ENCODE measurements at places on chromosomes 1 and 21. TPM values are rescaled to one million over a fixed set of nuclear protein-coding genes. Genes with fewer than 3 reads are reported as not detected.
A peak's percentile ranks its signal among the peaks of the same experiment; 100 is the strongest.

GRCh38 chr1:85617633-85618100 is 37.1 kb downstream of the CCN1 start:
- DNase-seq = no peak

GRCh38 chr1:147647796-147648633 is 22.3 kb downstream of the ACP6 start:
- no peak for DNase-seq

GRCh38 chr1:42482635-42483153 is 19.6 kb downstream of the CCDC30 start:
- DNase-seq = no peak

DNA sequence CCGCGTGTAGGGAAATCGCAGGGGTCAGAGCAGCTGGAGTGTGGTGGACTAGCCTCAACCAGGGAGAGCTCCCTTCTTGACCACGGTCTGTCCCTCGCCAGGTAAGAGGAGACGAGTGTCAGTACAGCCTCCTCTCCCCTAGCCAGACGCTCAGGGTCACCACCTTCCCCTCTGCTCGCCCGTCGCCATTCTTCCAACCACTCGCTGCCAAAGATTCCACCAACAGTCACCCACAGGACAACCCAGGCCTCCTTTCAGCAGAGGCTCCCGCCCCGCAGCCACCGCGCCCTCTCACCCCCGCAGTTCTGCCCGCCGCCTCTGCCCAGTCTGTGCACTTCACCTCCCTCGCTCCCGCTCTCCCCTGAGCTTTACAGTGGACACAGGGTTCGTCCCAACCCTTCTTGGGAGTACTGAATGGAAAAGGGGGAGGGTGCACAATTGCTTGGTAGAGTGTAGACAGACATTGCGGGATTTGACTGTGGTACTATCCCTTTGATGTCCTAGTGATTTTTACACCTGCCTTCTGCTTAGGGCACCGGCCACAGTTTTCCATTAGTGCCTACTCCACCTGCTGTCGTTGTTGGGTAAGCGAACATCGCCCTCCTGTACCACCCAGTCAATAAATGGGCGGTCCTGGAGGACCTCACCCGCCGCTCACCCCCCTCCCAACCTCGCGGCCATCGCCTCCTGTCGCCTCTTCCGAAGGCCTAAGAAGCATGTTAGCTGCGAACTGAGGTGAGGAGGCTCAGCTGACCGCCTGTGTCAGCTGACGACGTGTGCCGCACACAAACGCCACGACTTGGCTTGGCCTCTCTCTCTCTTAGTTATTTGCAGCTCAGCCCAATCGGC is 9.2 kb upstream of the NBPF11 start:
- DNase-seq = no peak

- DNase-seq = no peak
These were observed 3.4 kb downstream of the PTTG1IP start for GRCh38 chr21:44869781-44870747.

- peak; percentile 76 for DNase-seq
These were observed 1.1 kb downstream of the TAGLN2 start for GRCh38 chr1:159924025-159924790.

GRCh38 chr1:89356658-89357400 is 7.0 kb upstream of the GBP6 start:
- DNase-seq = no peak

DNA sequence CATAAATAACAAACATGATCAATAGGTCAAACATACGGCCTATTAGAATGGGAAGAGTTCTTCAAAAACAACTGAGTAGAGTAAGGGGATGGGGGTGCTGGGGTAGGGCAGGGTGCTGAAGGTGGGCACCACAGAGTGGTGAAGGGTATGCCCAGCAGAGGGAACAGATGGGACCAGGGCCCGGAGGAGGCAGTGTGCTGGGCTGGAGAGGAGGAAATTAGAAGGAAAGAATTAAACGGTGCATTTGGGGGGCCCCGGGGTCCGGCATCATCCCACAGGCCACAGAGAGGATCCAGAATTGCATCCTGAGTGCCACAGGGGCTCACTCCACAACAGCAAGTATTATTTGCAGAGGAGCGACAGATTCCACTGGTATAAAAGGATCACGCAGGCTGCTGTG is 94.5 kb downstream of the GLIS1 start:
- DNase-seq = no peak

DNA sequence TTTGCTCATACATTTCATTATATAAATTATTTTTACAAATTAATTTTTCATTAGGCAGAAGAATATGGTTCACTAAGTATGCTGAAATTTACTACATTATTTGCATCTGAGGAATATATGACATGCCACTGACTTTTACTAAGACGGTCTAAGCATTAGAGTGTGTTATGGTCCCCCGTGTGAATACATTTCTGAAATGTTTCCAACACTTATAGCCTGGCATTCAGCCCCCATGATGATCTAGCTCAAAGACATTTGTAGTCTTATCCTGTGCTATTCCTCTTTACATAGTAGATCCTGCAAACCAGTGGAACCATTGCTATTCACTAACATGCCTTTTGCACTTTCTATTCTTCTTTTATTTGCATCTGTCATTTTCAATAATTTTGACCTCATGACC is 1878.0 kb downstream of the MRPL39 start:
- no peak for DNase-seq

DNA sequence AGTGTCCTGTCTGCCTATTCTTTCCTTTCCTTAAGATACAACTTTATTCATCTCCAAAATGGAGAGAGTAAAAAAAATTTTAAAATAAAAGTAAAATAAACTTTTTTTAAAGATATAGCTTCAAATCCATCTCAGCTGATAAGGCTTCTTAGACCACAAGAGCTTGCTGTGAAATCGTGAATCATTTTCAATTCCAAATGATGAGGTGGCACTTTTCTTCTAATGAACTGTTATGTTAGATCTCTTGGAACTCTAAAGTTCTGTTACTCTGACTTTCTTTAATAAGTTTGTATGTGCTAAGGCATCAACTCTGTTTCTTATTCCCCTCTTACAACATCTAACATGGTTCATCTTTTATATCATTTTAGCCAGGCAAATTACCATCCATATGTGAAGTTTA is 4.5 kb downstream of the SH3GLB1 start:
- no peak for DNase-seq

DNA sequence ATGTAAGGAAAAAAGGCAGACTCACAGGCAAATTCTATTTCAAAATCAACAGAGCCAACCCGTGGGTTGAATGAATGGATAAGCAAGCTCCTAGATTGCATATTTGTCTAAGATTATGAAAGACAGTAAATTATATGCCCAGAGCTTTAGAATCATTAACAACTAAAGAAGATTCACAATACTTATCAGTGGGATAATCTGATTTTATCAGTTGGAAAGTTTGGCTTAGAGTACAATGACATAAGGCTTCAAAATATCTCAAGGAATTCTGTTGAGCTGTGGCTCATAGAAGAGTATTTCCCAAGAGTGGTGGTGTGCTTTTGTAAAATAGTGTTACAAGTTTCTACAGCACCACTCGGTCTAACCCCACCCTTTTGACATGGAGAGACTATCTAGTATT is 85.5 kb downstream of the ADAMTS1 start:
- no peak for DNase-seq

GRCh38 chr1:209412036-209412435 is 171.5 kb upstream of the CAMK1G start:
- no peak for DNase-seq

- no peak for DNase-seq
These were observed 156.0 kb downstream of the SLC45A1 start for GRCh38 chr1:8473891-8474300.

DNA sequence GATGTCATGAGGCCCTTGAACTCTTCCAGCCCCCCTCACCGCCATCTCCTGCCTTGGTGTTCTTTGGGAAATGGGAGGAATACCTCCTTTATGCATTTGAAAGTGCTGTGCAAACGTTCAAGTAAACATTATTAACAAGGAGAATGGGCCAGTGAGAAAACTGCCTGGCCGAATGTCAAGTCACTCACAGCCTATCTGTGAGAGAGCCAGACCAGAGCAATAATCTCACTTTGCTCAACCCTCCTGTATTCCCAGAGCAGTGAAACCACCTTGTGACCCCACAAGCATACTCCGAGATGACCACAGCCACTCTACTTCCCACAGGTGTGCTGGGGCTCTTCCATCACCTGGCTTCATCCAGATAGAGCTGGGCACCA is 5.2 kb downstream of the TAL1 start:
- no peak for DNase-seq

GRCh38 chr1:149962039-149962647 is 25.5 kb upstream of the MTMR11 start:
- peak; percentile 5 for DNase-seq

DNA sequence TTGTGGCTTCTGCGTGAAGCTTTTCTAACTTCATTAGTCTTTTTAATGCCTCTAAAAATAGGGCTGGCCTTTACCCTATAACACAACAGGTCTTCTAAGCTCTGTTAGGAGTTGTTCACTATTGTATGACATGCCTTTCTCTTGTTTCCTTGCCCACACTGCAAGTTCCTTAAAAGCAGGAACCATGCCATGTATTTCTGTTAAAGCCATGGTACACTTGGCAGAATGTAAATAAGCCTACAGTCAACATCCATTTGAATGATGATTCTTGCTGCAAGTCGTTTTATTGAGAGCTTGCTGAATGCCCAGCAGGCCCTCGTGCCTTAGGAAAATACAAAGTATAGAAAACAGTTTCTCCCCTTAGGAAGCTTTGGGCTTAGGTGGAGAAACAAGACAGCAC is 214.6 kb downstream of the DUSP10 start:
- no peak for DNase-seq

DNA sequence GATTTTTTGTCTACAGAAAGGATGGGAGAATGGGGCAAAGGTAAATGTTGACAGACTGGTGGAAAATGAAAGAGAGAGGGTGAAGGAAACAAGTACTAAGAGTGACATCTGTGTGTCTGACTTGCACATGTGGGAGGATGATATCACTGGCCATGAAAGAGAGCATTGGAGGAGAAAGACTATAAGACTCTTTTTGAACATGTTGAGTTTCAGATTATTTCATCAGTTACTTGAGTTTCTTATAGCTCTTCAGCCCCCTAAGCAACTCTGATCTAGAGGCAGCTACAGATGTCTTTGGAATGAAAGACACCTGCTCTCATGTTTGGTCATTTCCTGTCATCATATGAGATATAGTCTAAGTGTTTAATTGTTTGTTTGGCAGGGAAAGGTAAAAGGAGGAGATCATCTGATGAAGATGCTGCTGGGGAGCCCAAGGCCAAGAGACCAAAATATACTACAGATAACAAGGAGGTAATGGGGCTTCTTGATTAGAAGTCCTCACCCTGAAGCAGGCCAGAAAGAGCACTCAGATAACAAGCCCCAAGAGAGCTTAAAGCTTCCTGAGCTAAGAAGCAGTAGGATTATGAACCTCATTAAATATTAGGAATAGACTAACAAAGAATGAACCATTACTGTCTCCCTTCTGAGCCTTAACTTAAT is 4.5 kb downstream of the POLR3C start:
- no peak for DNase-seq

- DNase-seq = no peak
These were observed 61.7 kb upstream of the PUM1 start for GRCh38 chr1:31127266-31127665.

GRCh38 chr21:29638761-29639327 is 301.0 kb downstream of the GRIK1 start:
- no peak for DNase-seq

- DNase-seq = no peak
These were observed 838 bp upstream of the IBA57 start for GRCh38 chr1:228164561-228165371.

DNA sequence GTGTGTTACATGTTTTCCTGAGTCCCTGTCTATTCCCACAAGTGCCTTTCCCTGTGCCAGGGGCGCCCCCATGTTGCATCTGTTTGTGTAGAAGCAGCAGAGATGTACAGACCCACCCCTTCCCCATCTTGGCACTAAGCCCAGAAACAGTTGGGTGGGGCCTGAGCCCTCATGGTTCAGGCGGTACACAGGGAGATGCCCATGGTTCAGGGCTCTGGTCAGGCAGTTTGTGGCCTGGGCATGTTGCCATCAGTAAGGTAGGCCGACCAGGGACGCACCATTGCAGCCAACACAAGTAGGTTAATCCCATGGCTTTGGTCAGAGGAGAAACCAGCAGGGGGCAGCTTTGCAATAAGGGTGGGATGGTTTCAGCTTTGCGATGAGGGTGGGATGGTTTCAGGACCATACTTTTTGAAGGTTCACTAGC is 914 bp upstream of the ADGRB2 start:
- no peak for DNase-seq

- no peak for DNase-seq
These were observed 9.0 kb downstream of the SLC1A7 start for GRCh38 chr1:53133261-53134041.

DNA sequence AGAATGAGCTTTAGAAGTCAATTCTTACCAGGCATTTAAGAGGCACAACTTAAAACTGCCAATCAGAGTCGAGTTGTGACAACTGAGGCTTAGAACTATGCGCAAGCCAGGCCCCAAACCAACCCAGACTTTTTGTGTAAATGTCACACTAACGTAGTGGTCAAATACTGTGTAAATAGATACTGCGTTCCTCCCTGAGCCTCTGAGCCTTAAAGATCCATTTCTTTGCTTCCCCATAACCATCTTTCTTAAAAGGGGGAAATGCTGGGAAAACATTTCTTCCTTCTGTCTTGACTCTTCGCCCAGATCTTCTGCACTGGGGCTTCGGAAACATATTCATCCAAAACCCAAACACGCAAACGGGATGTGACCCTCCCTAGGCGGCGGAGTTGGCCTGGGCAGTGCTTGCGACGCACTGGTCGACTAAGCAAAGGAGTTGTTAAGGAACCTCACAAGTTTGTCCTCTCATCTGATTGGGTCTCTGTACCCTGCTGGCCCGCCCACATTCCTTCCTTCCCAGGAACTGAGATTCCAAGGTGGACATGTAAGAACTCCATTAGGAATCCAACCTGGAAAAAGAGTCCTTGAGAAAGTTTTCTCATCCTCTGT is 2.6 kb downstream of the ADAMTS5 start:
- no peak for DNase-seq

GRCh38 chr1:213054733-213055591 is 3.9 kb downstream of the RPS6KC1 start:
- DNase-seq = no peak

DNA sequence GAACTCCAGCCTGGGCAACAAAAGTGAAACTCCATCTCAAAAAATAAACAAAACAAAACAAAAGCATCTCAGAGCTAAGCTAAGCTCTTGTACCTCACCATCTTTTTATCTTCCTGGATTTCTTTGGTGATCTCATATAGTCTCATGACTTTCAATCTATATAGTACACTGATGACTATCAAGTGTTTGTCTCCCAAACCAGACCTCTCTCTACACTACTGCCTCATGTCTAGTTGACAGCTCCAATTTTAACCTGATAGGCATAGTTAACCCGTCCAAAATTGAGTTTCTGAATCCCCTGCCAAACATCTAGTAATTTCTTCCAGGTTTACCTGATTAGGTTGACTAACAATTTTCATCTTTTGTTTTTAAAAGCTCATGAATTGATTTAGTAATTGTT is 151.7 kb downstream of the COP1 start:
- no peak for DNase-seq

GRCh38 chr1:84489766-84490165 is 10.7 kb downstream of the RPF1 start:
- no peak for DNase-seq

GRCh38 chr1:91948097-91948496 is 1.1 kb upstream of the BRDT start:
- DNase-seq = no peak

- DNase-seq = no peak
These were observed 79.4 kb downstream of the CAPZB start for GRCh38 chr1:19405761-19406487.

Gene RGS1
- total RNA-seq = 9.4 TPM

Gene EPHA8
- not detected for total RNA-seq

Gene CREB3L4
- 6.8 TPM for total RNA-seq

Gene MMP23B
- 1.4 TPM for total RNA-seq

Gene PGLYRP4
- total RNA-seq = not detected

Gene NTRK1
- 3.4 TPM for total RNA-seq

Gene BARHL2
- total RNA-seq = not detected

Gene ZYG11A
- total RNA-seq = 0.20 TPM

Gene ALPL
- not detected for total RNA-seq

Gene APCS
- not detected for total RNA-seq

Measured in activated naive CD8-positive, alpha-beta T cell treated with anti-CD3 and anti-CD28 coated beads for 36 hours (primary cell).